Neural crest cell (in vitro differentiated cells): ENCODE measurements at places on chromosomes 1 and 21. TPM values are rescaled to one million over a fixed set of nuclear protein-coding genes. Genes with fewer than 3 reads are reported as not detected.

GRCh38 chr1:55081188-55081904 is 42.0 kb downstream of the PCSK9 start:
- H3K27me3 ChIP-seq, result no peaks in the 10 kb centered on the region
- no peak overlapping the region for H3K4me3 ChIP-seq
- no peaks in the 10 kb centered on the region for H3K4me1 ChIP-seq

- H3K27me3 ChIP-seq, result peaks cover 4% of the 10 kb centered on the region
- H3K36me3 ChIP-seq, result no peaks in the 10 kb centered on the region
- no peak overlapping the region for H3K27ac ChIP-seq
- DNase-seq, result no peak
- no peak overlapping the region for H3K4me3 ChIP-seq
These were observed 378.2 kb upstream of the PBX1 start for GRCh38 chr1:164180824-164181223.

- no peaks in the 10 kb centered on the region for H3K36me3 ChIP-seq
- peaks cover 2% of the 10 kb centered on the region for H3K27me3 ChIP-seq
- H3K4me3 ChIP-seq, result no peak overlapping the region
- H3K27ac ChIP-seq, result no peak overlapping the region
- DNase-seq, result no peak
- no peaks in the 10 kb centered on the region for H3K4me1 ChIP-seq
These were observed 32.8 kb upstream of the EPS15 start for GRCh38 chr1:51551848-51552296.

GRCh38 chr1:197671140-197671539 is 104.1 kb downstream of the DENND1B start:
- H3K27me3 ChIP-seq, result no peaks in the 10 kb centered on the region
- H3K27ac ChIP-seq, result no peak overlapping the region
- H3K4me3 ChIP-seq, result no peak overlapping the region
- DNase-seq, result no peak

DNA sequence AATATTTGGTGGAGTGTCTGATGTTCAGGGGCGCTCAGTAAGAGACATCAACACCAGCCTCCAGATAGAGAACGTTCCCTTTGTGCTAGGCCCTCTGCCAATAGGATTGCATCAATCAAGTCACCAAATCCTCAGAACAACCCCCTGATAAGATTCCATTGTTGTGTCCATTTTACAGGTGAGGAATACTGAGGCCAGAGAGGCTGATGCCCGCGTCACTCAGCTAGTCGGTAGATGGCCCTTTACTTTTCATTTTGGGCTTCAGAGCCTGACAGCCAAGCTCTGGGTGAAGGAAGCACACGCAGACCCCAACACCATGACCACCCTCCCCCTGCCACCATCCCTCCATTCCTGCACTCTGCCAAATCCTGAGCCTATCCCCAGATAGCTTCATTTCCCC is 406.2 kb downstream of the PTPRU start:
- no peaks in the 10 kb centered on the region for H3K27me3 ChIP-seq
- DNase-seq, result no peak
- no peak overlapping the region for H3K4me3 ChIP-seq

DNA sequence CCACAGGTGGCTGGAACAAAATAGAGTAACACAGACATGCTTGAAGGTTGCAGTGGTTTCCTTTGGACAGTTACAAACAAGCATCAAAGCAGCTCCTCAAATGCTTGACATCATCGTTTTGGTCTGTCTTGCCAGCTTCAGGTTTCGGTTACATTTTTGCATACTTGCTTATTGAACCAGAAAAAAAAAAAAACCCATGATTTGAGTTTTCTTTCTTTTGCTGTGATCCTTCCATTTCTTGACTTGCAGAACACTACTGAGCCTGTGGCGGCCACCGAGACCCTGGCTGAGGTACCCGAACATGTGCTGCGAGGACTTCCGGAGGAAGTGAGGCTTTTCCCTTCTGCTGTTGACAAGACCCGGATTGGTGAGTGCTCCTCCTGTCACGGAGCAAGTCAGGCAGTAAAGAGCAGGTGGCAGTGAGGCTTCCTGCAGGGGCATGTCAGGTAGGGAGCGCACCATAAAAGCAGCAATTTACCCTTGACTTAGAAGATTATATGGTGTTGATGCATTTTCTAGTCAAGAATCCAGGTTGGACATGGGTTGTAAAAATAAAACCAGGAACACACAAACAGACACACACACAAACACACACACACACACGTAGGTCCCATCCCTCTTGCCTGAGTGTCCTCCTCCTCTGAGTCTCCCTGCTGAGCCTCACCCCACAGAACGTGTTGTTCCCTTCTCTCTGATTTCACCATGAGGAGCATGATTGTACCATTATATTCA is 30.9 kb downstream of the PRDM2 start:
- H3K27me3 ChIP-seq, result no peaks in the 10 kb centered on the region
- no peak for DNase-seq
- H3K4me3 ChIP-seq, result no peak overlapping the region
- peaks cover 2% of the 10 kb centered on the region for H3K36me3 ChIP-seq

DNA sequence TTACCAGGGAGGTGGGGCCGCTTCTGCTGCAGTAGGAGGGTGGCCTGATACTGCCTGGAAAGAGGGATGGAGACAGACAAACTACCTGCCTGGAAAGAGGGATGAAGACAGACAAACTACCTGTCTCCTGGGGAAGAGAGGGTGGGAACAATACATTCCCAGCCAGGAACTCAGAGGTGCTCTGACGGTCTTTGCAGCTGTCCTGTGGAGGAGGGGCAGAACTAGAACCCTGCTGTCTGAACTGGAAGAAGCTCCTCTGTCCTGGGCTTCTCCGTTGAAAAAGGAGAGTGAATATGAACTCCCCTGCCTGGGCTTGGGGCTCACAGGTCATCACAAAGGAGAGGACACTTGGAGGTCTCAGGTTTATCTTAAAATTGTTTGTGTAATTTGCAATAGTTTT is 40.3 kb upstream of the ETV3 start:
- H3K27ac ChIP-seq, result no peak overlapping the region
- DNase-seq, result no peak
- no peak overlapping the region for H3K4me3 ChIP-seq
- peaks cover 19% of the 10 kb centered on the region for H3K4me1 ChIP-seq
- no peaks in the 10 kb centered on the region for H3K27me3 ChIP-seq
- H3K36me3 ChIP-seq, result no peaks in the 10 kb centered on the region

DNA sequence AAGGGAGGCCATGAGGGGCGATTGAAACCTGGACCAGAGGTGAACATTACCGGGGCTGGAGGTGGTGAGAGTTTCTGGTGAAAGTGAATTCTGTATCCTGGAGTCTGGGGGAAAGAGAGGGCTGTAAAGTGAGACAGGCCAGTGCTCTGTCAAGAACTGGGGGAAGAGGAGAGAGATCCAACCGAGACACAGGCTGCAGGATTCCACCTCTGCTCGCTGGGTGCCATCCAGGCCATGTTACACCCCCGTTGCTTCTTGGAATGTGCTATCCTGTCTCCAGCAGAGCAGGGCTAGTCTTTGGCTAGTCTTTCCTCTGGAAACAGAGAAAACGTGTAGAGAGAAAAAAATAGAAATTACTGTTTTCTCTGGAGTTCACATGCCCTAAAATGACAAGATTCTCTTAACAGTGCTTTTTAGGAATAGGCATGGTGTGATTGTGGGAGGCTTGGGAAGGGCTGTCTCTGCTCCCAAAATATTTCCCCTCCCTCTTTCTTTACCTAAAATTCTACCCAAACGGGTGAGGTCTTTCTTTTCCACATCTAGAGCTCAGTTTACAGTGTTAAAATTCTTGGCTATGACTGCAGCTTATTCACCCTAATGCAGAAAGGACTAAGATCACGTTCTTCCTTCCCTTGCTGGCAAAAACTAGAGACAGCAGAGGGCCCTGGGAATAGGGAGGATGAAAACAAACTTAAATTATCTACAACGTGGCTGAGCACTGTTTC is 16.5 kb upstream of the OVAAL start:
- no peak overlapping the region for H3K4me3 ChIP-seq
- peaks cover 10% of the 10 kb centered on the region for H3K4me1 ChIP-seq
- no peaks in the 10 kb centered on the region for H3K36me3 ChIP-seq
- H3K27ac ChIP-seq, result peak overlapping the region; percentile 35
- no peak for DNase-seq
- no peaks in the 10 kb centered on the region for H3K27me3 ChIP-seq

- no peaks in the 10 kb centered on the region for H3K4me1 ChIP-seq
- H3K27ac ChIP-seq, result no peak overlapping the region
- no peak overlapping the region for H3K4me3 ChIP-seq
- H3K36me3 ChIP-seq, result no peaks in the 10 kb centered on the region
These were observed 169.5 kb upstream of the GALNT2 start for GRCh38 chr1:229897501-229897900.

- H3K4me1 ChIP-seq, result no peaks in the 10 kb centered on the region
- peaks cover 4% of the 10 kb centered on the region for H3K36me3 ChIP-seq
- no peak overlapping the region for H3K27ac ChIP-seq
- H3K4me3 ChIP-seq, result no peak overlapping the region
These were observed 1748.4 kb downstream of the MRPL39 start for GRCh38 chr21:23858878-23859277.

DNA sequence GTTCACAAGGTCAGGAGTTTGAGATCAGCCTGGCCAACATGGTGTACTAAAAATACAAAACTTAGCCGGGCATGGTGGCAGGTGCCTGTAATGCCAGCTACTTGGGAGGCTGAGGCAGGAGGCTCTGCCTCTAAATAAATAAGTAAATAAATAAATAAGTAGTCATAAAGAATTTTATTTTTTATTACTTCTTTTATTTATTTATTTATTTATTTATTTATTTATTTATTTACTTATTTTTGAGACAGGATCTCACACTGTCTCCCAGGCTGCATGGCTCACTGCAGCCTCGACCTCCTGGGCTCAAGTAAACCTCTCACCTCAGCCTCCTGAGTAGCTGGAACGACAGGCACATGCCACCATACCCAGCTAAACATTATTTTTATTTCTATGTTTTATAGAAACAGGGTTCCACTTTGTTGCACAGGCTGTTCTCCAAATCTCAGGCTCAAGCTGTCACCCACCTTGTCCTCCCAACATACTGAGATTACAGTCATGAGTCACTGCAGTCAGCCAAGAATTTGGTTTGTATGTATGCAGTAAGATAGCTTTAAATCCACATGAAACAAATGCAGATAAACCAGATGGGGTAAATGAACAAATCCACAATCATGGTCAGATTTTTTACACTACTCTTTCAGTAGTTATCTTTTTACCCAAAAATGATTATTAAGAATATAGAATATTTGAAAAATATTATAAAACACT is 523.3 kb upstream of the RGS18 start:
- H3K4me3 ChIP-seq, result no peak overlapping the region
- no peaks in the 10 kb centered on the region for H3K4me1 ChIP-seq
- H3K27ac ChIP-seq, result no peak overlapping the region

DNA sequence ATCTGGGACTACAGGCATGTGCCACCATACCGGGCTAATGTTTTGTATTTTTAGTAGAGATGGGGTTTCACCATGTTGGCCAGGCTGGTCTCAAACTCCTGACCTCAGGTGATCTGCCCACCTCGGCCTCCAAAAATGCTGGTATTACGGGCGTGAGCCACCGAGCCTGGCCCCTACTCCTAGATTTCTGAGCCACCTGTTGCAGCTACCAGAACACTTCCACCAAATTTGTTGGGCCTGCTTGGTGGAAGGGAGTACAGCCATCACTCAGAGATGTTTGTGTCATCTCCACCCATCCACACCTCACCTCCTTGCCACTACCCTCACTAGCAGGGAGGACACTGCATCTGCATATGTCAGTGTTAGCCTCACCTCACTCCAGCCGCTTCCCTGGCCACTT is 5.5 kb downstream of the RIMKLA start:
- no peaks in the 10 kb centered on the region for H3K36me3 ChIP-seq
- peaks cover 48% of the 10 kb centered on the region for H3K27me3 ChIP-seq
- DNase-seq, result no peak
- no peak overlapping the region for H3K4me3 ChIP-seq
- peaks cover 4% of the 10 kb centered on the region for H3K4me1 ChIP-seq
- H3K27ac ChIP-seq, result no peak overlapping the region

DNA sequence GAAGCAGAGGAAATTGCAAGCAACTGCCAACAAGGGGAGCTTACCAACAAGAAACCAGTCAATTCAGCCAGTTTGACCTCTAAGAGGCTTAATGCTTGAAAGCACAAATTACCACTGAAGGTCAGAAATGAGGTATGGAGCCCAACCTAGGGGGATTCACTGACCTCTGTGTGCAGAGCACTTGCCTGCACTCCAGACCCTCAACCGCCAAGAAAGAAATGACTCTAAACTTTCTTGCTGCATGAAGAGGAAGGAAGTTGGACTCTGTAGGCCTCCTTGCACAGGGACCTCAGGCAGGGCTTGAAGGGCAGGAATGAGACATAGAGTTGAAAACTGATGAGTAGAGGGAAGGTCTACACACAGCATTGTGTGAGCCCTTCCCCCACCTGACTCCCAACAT is 10.0 kb downstream of the ARMH1 start:
- no peaks in the 10 kb centered on the region for H3K27me3 ChIP-seq
- no peak overlapping the region for H3K4me3 ChIP-seq
- H3K36me3 ChIP-seq, result peaks cover 4% of the 10 kb centered on the region
- no peaks in the 10 kb centered on the region for H3K4me1 ChIP-seq
- no peak overlapping the region for H3K27ac ChIP-seq

GRCh38 chr1:88150330-88150729 is 533.7 kb upstream of the PKN2 start:
- no peaks in the 10 kb centered on the region for H3K27me3 ChIP-seq
- no peaks in the 10 kb centered on the region for H3K36me3 ChIP-seq
- no peak overlapping the region for H3K27ac ChIP-seq
- no peak for DNase-seq

DNA sequence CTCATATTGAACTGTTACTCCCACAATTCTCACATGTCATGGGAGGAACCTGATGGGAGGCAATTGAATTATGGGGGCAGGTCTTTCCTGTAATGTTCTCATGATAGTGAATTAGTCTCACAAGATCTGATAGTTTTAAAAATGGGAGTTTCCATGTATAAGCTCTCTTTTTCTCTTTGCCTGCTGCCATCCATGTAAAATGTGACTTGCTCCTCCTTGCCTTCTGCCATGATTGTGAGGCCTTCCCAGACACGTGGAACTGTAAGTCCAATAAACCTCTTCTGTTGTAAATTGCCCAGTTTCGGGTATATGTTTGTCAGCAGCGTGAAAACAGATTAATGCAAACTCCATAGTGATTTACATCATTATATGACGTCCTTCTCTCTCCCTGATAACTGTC is 759.7 kb upstream of the RGS18 start:
- no peaks in the 10 kb centered on the region for H3K27me3 ChIP-seq
- H3K36me3 ChIP-seq, result peaks cover 2% of the 10 kb centered on the region
- no peak overlapping the region for H3K27ac ChIP-seq
- H3K4me3 ChIP-seq, result no peak overlapping the region

PCAT6 gene
- 4.5 and 5.7 TPM in 2 replicates for total RNA-seq

GREM2 gene
- 1.7 and 2.3 TPM in 2 replicates for total RNA-seq

GBP1 gene
- total RNA-seq, result not detected in 2 replicates

HEYL gene
- 4.9 and 5.0 TPM in 2 replicates for total RNA-seq
